ELR (cell line): ENCODE measurements at places on chromosomes 13 and 19.

DNA sequence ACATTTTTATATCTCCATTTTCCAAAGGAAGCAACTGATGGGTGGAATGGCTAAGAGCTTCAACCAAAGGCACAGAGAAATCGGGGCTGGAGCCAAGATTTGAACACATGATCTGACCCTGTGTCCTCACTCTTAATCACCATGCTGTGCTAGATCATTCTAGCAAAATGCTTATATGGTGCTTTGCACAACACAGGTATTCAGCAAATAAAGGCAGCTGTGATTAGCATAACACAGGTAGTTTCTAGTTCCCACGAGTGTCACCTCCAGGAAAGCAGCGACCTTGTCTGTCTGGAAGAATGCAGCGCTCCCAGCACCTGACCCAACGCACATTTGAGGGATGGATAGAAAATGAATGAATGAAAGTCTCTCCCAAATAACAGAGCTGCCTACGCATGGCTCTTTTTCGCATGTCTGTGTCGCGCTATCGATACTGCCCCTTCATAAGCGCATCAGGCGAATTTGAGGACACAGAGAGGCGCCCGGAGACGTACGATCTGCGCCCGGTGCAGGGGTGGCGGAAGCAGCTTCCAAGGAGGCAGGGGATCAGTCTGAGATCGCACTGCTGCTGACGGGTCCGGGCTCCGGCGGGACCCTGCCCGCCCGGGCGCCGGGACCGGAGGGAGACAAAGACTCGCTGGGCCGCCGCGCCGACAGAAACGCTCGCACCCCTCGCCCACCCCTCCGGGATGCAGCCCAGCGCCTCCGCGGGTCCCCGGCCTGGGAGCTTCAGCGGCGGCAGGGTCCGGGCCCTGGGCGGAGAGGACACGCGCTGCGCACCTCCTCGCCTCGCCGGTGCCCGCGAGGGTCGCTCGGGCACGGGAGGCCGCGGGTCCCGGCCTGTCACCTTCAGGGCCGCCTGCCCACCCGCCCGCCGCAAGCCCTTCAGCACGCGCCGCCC lies 609 bp downstream of the EPS15L1 start:
- peak; percentile 69 for DNase-seq

DNA sequence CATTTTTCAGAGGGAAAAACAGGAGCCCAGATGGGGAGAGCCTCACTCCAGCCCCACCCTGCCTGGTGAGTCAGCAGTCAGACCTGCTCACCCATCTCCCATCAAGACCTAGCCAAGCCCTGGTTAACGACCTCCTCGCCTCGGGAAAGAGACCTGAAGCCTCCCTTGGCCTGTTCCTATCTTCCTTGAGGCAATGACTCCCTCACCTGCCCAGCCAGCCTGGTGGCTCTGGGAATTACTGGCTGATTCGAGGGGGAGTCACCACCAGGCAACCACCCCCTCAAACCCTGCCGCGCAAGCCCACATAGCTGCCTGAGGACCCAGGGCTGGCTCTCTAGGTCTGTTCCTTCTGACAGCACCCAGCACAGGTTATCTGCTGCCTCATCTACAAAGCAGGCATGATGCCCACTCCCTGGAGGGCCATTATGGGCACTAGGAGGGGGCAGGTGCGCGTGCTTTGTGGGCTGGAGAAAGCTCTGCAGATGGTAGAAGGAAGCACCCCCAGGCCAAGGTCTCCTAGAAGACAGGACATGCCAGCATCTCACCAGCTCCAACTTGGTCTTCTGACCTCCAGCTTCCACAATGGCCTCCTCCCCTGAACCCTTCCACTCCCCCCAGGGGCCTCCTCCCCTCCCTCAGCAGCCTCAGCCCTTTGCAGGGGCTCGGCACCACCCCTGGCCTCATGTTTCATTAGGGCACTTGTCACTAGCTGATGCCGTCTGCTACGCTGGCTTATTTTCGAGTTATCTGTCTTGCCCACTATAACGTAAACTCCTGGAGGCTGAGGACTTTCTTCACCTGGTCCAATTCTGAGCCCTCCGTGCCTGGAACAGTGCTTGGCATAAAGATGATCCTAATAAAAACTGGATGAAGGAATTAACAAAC lies 10.4 kb downstream of the DEDD2 start:
- peak; percentile 83 for DNase-seq

GRCh38 chr13:30331331-30331771 lies 24.0 kb upstream of the KATNAL1 start:
- DNase-seq: no peak

- DNase-seq: no peak
Observed at GRCh38 chr13:50535050-50535449, 308.4 kb downstream of the DLEU7 start.

GRCh38 chr13:77584106-77584505 lies 48.6 kb downstream of the SCEL start:
- DNase-seq: no peak

GRCh38 chr13:41699759-41700158 lies 242.4 kb downstream of the RGCC start:
- DNase-seq: no peak

DNA sequence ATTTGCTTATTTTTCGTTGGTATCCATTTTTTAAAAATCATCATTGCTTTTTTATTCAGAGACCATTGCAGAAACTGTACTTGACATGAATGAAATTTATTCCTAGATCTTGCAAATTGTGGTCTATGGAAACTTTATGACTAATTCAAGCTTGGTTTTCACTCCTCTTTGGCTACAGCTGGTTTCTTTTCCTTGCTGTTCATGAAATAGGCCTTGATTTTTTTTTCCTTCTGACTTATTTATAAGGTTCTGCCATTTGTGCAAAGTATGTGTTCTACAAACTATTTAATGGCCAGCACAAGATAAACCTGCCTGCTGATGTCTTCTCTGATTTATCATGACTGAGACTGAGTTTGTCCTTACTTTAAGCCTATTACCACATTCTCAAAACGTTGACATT lies 764.0 kb upstream of the SLITRK5 start:
- DNase-seq: peak; percentile 52

DNA sequence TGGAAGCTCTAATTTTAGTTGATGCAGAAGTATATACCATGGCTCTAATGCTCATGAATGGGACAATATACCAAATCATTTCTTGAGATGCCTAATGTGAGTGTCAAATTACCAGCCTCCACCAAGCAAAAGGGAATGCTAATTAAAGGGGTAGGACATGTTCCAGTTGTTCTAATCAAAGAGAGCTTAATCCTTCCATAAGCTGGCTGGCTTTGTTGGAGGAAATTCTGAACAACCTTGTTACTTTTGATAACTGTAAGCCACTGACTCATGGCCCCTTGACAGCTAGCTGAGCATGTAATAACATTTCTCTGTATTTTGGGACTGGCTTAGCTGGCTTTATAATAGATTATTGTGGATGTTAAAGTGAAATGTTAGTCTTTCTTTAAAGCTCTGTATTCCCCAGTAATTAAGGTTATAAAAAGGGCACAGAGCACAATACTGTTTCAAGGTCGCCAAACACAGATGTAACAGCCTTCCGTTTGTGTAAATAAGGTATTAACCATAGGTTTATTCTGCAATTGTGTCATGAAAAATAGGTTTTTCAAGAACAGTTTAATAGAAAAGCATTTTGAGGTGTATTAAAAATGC lies 1194.0 kb downstream of the PCDH9 start:
- DNase-seq: no peak

GRCh38 chr13:96581741-96582140 lies 412.5 kb downstream of the OXGR1 start:
- DNase-seq: no peak

- DNase-seq: no peak
Observed at GRCh38 chr19:13057147-13057572, 45.5 kb downstream of the LYL1 start.

DNA sequence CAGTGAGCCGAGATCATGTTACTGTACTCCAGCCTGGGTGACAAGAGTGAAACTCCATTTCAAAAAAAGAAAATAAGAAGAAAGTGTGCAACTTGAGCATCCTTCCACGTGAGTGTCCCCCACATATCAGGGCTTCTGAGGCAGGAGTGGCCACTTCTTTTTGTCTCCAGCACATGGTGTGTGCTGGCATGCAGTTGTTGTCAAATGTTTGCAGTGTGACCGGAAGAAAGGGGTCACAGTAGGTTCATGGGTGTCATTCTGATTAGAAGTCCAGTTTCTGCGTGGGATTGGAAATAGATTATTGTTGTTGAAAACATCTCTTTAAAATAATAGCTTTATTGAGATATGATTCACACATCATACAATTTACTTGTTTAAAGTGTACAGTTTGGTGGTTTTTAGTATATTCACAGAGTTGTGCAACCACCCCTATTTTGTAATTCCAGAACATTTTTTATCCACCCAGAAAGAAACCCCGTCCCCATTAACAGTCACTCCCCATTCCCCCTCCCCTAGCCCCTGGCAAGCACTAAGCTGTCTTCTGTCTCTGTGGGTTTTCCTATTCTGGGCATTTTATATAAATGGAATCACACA lies 2.2 kb downstream of the CRTC1 start:
- no peak for DNase-seq

- DNase-seq: no peak
Observed at GRCh38 chr19:29395111-29395733, 130.6 kb upstream of the VSTM2B start.

GRCh38 chr13:113636266-113636963 lies 21.6 kb downstream of the ATP4B start:
- DNase-seq: no peak

GRCh38 chr13:112643759-112644459 lies 45.9 kb upstream of the ATP11A start:
- no peak for DNase-seq

DNA sequence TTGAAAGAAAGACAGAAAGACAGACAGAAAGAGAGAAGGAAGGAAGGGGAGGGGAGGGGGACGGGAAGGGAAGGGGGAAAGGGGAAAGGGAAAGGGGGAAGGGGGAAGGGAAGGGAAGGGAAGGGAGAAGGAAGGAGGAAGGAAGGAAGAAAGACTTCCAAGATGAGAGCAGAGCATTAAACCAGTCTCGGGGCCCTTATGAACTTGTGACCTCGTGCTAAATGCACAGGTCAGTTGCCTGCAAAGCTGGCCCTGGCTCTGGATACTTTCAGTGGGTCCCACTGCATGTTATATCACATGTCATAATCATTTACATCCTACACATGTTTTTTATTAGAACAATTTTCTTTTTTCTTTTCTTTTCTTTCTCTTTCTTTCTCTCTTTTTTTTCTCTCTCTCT lies 24.2 kb upstream of the ABCC4 start:
- DNase-seq: no peak

GRCh38 chr13:73913079-73913740 lies 221.0 kb downstream of the KLF12 start:
- DNase-seq: peak; percentile 64

DNA sequence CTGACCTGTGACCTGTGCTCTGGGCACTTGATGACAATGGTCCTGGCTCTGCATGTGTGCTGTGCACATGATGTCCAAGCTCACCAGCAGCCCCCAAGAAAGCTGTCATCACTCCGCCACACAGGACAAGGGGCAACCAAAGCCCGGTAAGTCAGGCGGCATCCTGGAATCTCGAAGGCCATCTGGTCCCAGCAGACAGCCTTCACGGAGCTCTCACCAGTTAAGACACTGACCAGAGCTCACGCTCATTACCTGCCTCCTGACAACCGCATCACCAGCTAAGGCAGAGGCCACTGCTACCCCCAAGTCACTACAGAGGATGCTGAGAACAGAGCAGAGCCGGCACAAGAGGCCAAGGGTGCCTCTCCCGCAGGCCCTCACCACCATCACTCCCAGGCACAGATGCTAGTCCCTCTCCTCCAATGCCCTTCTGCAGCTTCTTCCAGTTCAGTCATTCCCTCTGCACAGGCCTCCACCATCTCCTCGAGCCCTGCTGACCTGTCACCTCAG lies 10.6 kb downstream of the PPP6R1 start:
- no peak for DNase-seq

DNA sequence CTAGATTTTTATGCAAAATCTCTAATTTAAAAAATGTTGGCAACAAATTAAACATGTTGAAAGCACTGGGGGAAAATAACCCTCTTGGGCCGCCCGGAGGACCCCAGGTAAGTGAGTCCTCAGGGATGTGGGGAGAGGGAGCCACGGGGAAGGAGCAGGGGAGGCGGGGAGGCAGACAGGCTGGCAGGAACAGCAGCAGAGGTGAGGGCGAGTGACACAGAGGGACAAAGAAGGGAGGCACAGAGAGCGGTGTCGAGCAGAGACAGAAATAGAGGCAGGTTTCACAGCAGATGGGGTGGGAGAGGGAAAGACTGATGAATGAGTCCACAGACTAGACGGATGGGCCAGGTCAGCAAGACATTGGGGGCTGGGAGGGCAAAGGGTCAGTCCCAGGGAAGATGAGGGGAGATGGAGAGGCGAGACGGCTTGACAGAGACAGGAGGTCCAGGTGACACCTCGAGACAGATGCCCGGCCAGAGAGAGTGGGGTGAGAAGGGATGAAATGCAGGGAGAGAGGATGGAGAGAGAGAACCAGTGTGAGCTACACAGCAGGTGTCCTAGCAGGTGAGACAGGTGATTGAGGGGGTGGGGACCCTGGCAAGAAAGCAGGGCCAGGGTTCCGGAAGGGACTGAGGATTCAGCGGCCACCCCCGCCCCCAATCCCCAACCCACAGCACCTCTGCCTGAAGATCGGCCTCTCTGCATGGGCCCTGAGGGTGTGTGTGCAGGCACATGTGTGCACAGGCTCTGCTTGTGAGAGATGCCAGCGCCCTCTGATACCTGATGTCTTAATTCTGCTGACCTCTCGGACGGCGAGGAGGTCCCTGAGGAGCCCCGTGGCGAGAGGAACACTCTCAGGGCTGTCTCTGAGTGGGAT lies 3.8 kb downstream of the LRRC4B start:
- no peak for DNase-seq

GRCh38 chr19:33000510-33000909 lies 28.5 kb downstream of the FAAP24 start:
- DNase-seq: no peak
